Cerebellum (tissue), 4 donors: ENCODE measurements at places on chromosomes 12 and 14.

GRCh38 chr12:109679501-109680263, 33.9 kb upstream of the FAM222A start:
- peak; percentile 13 for DNase-seq

- DNase-seq = peak; percentile 86
Observed at GRCh38 chr12:6821591-6822425, at the start of gene GPR162. TSS of gene GPR162 (plus strand) at chr12:6821821. CDS start at chr12:6823899, 2,078 bp downstream.

GRCh38 chr12:114248527-114248926, 157.4 kb downstream of the TBX5 start:
- no peak for DNase-seq

- DNase-seq = no peak
Observed at GRCh38 chr12:75922944-75923642, 108.5 kb downstream of the PHLDA1 start.

- no peak for DNase-seq
Observed at GRCh38 chr14:76268047-76268431, 107.9 kb upstream of the ESRRB start.

DNA sequence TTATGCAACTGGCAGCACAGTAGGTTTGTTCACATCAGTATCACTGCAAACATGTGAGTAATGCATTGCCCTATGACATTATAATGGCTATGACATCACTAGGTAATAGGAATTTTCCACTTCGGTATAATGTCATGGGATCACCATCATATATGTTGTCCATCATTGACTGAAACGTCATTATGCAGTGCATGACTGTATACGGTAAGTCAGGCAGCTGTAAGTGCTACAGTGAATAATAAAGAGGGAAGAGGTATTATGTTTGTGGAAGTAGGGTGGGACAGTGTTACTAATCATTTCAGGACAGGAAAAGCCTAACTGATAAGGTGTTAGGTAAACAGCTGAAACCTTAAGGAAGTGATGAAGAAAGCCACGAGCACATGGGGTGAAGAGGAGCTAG, 68.1 kb downstream of the ANO4 start:
- no peak for DNase-seq

DNA sequence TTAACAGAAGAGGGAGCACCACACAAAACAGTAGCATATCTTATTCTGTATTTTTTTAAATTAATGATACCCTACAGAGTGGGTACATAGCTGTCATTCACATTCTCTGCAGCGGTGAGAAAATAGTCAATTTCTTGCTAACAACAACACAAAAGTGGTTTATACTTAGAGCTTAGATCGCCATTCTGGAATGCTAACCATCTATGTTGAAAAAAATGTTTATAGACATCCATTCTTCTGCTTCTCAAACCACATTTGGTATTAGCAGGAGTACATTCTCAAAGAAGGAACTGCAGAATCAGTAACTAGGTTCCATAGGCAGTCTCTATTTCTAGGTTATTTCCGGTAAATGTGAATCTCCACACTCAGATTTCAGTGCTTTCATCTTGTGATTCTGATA, 185.9 kb downstream of the PPFIA2 start:
- DNase-seq = no peak

- DNase-seq = no peak
Observed at GRCh38 chr14:48584031-48584430, 908.6 kb upstream of the MDGA2 start.

DNA sequence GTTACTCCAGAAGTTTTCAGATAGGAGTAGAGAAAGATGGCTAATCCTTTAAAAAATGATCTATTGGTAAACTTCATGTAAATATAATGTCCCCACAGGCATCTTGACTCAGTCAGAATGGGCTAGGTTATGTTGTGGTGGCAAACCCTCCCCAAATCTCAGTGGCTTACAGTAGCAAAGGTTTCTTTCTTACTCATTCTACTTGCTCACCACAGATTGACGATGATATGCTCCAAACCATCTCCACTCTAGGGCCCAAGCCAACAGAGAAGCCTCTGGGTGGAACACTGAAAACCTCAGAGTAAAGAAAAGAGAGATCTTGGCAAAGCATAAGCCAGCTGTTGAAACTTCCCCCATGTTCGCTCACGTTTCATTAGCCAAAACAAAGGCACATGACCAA, 146.4 kb downstream of the EMP1 start:
- no peak for DNase-seq

- no peak for DNase-seq
Observed at GRCh38 chr12:51910168-51910567, 2.9 kb downstream of the ACVRL1 start.

GRCh38 chr14:104477666-104478380, 101.7 kb upstream of the C14orf180 start:
- no peak for DNase-seq

GRCh38 chr14:83300476-83301064, 1766.9 kb upstream of the SEL1L start:
- DNase-seq = no peak

DNA sequence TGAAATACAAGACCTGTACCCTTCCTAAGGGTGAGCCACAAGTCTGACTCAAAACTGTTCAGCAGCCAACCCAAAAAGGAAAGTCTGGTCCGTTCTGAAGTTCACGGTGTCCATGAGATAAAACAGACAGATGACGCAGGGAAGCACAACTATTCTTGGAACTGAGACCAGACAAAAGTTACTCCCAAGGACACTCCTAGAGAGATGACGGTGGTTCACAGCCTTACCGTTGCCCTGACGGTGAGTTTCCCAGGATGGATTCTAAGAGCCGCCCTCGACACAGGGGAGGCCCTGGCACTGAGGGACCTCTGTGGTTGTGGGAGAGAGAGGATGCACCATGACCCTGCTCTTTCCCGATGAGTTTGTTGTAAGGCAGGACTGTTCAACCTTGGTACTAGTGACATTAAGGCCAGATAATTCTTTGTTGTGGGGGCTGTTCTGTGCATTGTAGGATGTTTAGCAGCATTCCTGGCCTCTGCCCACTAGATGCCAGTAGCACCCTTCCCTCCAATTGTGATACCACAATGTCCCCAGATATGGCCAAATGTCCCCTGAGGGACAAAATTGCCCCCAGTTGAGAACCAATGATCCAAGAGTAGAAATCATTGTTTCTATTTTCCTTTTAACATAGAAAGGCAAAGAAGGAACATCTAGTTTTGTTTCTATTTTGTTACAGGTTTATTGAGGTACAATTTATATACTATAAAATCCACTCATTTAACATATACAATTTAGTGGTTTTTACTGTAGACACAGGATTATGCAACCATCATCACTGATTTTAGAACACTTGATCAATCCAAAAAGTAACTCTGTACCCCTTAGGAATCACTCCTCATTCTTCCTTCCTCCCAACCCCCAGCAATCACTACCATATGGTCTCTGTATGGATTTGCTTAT, 23.0 kb downstream of the OR10P1 start:
- DNase-seq = no peak

- DNase-seq = no peak
Observed at GRCh38 chr12:121712190-121712460, 427 bp upstream of the TMEM120B start.

DNA sequence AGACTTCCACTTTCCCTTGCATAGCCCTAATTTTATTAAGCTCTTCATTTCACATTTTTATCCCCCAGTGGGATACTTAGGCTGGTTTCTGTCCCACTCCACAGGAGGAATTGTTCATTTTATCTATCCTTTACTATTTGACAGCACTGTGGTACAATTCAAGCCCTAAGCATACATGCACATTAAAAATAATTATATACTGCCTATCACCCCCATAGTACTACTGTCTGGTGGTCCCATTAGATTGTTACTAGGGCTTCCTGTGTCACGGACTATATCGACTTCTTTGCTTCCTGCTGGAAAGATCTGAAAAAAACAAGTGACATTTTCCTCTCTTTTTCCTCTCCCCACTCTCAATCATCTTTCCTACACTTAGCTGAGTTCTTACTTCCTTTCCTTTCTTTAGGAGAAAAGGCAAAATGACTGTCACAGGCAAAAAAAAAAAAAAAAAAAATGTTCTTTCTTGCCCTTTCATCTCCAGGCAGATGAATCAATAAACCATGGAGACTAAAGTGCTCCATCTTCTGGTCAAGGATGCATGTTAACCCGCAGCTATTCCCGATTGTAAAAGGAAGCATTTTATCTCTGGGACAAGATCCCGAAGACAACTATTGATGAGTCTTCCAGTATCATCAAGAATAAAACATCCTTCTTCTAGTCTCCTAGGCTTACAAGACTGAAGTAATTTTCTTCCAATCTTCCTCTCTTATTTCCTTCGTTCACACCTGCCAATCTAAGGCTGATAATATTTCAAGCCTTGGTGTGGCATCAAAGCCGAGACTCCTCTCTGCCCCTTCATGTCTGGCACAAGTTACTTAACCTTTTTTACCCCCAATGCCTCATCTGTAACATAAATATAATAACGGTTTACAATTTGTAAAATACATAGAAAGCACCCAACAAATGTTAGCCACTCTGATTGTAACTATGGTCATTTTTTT, 94.4 kb upstream of the PLEKHG7 start:
- DNase-seq = peak; percentile 78

DNA sequence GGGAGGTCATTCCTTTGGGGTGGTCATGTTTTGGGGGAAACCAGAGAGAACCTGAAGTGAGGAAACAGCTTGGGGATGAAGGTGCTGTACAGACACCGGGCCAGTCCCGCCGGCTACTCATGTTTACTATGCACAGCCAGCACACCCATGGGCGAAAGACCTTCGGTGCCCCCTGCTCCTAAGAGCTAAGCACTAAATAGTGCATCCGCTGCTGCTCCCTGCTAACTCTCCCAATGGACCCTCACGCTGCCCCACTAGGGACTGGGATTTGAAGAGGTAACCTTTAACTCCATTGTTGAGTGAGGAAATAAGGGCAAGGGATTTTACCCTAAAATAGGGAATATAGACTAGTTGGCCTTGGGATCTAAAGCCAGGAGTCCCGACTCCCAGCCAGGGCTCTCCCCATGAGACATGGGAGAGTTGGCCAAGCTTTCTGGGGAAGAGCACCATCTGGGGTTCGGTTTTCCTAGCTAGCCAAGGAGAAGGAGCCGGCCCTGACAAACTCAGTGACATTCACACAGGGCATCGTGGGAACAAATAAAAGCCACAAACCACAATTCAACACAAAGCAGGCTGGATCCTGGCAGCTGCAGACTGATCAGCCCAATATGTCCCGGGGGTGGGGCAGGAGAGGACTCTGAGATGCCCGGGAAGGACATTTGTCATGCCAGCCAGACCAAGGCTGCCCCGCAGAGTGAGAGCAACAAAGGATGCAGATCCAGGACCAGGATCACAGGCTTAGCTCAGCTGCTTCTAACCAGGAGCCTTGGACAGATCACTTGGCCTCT, 91.7 kb downstream of the SINHCAF start:
- DNase-seq = no peak

DNA sequence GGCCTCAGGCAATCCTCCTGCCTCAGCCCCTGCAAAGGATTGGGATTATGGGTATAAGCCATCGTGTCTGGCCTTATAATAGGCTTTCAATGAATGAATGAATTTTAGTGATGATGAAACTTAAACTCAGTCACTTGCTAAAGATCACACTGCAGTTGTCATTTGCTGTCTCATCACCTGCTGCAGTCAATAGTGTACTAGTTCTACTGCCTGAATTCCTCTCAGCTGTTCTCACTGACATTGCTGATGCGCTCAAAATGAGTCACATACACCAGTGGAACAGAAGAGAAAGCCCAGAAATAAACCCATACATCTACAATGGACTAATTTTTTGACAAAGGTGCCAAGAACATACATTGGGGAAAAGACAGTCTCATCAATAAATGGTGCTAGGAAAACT, 5.6 kb upstream of the SYNJ2BP start:
- no peak for DNase-seq

- no peak for DNase-seq
Observed at GRCh38 chr14:100677554-100678468, 48.9 kb upstream of the DLK1 start.

- DNase-seq = no peak
Observed at GRCh38 chr12:1880876-1881275, 37.6 kb downstream of the CACNA2D4 start.

- DNase-seq = no peak
Observed at GRCh38 chr12:30002677-30003076, 218.9 kb upstream of the TMTC1 start.

GRCh38 chr12:124322271-124322998, 27.5 kb downstream of the RFLNA start:
- no peak for DNase-seq

- DNase-seq = no peak
Observed at GRCh38 chr14:74350928-74351323, 2.7 kb downstream of the VRTN start.

GRCh38 chr12:132143336-132144071, 615 bp downstream of the DDX51 start:
- DNase-seq = no peak

- no peak for DNase-seq
Observed at GRCh38 chr14:103848175-103849077, 1.1 kb upstream of the PPP1R13B start.
